ENCODE measurements at places on chromosomes 4 and X. TPM values are rescaled to one million over a fixed set of nuclear protein-coding genes. Genes with fewer than 3 reads are reported as not detected.

Gene MYOZ2
- 94.5 TPM for total RNA-seq

Gene UTP3
- 13.6 TPM for total RNA-seq

Gene SYN1
- total RNA-seq = not detected

Gene MGAT4D
- total RNA-seq = not detected

Gene KCND1
- 0.52 TPM for total RNA-seq

Gene SPP1
- total RNA-seq = 156 TPM

Gene STBD1
- 27.1 TPM for total RNA-seq

Gene NAT8L
- total RNA-seq = 1.0 TPM

Gene UGT2B11
- not detected for total RNA-seq

Gene ZNF711
- total RNA-seq = 15.7 TPM

Gene GAGE12E
- total RNA-seq = not detected

Gene ABCG2
- 7.8 TPM for total RNA-seq

Gene EMD
- total RNA-seq = 10.4 TPM

Gene IDS
- 11.5 TPM for total RNA-seq

Gene EPHA5
- 1.0 TPM for total RNA-seq

Gene ADRA2C
- 1.0 TPM for total RNA-seq

Gene SORCS2
- 3.1 TPM for total RNA-seq

Gene POLN
- total RNA-seq = 4.2 TPM

Gene USP17L12
- total RNA-seq = not detected

Gene CTAG2
- total RNA-seq = not detected

Gene COX7B2
- not detected for total RNA-seq

Gene RENBP
- total RNA-seq = 5.7 TPM

Gene AMBN
- not detected for total RNA-seq

Gene GLRA2
- 1.0 TPM for total RNA-seq

Gene MSX1
- total RNA-seq = 1.6 TPM

Gene SYTL4
- 2.6 TPM for total RNA-seq

Gene NHSL2
- total RNA-seq = 4.7 TPM

Gene OTUD6A
- not detected for total RNA-seq

Gene FRMD7
- total RNA-seq = 0.52 TPM

Gene CENPVL3
- total RNA-seq = not detected

Gene CRMP1
- 5.7 TPM for total RNA-seq

Gene MAGEA2
- not detected for total RNA-seq

Gene OTUD5
- 16.2 TPM for total RNA-seq

Gene TRIM60
- not detected for total RNA-seq

Gene CT45A5
- not detected for total RNA-seq
